ENCODE measurements at places on chromosomes 16 and 17.

GRCh38 chr17:12114686-12115418 is 94.2 kb downstream of the MAP2K4 start:
- DNase-seq: no peak

DNA sequence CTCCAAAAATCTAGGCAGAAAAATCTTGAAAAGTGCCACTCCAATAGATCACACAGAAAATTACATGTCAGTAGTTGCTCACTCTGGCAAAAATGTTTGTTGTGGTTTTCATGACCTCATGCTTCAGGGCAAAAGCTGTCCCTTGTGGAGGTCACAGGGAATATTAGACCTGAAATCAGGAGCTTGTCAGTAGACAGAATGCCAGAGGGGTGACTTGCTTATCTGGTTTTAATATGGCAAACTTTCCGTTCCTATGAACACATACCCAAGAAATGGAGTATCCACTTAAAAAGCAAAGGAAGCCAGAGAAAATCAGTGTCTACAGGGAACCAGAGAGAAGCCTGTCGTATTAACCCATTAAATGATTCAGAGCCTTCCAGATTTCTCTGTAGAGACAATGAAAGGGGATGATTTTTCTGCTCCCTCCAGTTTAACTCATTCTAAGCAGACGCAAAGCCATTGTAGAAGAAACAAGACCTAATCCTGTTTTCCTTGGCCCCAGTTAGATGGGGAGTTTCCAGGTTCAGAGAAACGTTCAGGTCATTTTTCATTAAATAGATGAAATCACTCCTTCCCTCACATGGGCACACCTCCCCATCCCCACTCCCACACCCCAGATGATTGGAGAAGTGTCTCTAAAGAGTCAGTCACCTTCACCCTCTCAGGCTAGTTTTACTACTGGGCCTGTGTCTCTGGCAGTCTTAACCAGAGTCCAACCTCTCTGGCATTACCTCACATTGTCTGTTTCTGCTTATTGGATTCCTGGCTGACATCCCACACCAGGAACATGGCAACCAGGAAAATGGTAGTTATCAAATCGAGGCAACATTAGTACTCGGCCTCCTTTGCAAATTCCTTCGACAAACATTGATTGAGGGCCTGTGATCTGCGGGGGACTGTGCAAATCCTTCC is 6.0 kb downstream of the SOX9 start:
- no peak for DNase-seq

DNA sequence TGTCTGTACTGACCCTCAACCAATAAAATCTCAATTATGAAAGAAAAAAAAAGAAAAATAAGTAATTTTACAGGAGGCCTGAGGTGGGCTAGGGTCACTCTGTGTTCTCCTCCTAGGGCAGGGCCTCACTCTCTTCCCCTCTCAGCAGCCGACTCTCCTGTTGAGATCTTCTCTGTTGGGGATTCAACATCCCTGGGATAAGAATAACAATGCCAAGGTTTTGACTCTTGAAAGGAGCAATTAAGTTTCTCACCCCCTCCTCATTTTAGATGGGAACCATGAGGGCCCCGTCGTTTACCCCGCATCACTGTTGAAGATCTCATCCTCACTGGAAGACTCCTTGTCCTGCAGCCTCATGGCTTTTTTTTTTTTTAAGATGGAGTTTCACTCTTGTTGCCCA is 21.5 kb upstream of the BRCA1 start:
- DNase-seq: no peak

DNA sequence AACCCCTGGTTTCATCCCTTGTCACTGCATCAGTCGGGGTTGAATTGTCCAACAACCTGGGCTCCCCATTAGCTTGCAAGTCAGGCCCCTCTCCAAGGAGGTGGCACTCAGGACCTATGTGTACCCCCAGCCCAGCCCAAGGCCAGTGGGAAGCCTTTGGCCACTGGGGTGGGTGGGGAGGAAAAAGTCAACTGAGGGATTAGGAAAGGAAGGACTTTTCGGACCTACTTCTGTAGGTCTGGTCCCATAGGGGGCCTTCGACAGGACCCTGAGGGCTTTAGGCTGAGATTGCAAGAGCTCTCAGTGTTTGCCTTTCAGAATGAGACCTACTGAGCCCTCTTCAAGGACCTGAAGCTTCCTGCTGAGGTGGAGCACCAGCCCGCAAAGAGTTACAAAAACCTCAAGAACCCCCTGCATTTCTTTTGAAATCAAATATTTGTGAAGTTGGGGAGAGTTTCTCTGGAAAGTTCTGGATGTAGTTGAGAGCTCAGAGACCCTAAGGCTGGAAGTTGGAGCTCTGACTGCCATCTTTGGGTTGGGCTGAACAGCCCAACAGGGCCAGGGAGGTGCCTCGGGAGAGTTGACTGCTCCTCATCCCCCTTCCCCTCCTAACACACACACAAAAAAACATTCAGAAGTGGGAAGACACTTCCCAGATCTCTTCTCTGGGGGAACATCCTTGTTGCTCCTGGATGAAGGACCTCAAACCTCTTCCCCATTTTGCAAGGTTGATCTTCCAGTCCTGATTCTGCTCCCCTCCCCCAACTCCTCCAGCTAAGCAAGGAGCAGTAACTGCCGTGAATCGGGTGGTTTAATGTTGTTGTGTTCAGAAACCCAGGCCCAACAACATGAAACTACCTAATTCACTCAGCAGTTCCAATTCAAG is 5.8 kb upstream of the HOXB9 start:
- no peak for DNase-seq

GRCh38 chr17:74917430-74917829 is 5.6 kb downstream of the USH1G start:
- DNase-seq: no peak

All from HS-27A (cell line).